ENCODE measurements at places on chromosomes 2 and 18. TPM values are rescaled to one million over a fixed set of nuclear protein-coding genes. Genes with fewer than 3 reads are reported as not detected.

The ZNF24 gene
- 33.7 TPM for polyA plus RNA-seq

DNA sequence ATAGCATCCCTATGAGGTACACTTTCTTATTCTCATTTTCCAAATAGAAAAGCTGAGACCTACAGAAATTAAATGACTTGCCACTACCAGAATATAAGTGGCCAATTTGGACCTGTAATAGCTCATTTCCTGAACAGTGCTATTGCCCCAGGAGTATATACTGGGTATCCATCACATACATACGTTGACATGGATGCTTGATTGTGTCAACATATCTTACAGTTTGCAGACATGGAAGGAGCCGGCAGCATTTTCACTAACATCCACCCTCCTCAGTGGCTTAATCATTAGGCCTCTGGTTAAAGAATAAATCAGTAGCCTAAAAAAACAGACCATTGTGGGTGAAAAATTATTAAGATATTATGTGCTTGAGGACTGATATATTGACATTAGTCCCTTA is 829.3 kb downstream of the LRP1B start:
- no peaks in the 10 kb centered on the region for H3K36me3 ChIP-seq
- H3K27ac ChIP-seq: no peak overlapping the region
- H3K4me3 ChIP-seq: no peak overlapping the region
- no peaks in the 10 kb centered on the region for H3K4me1 ChIP-seq

GRCh38 chr18:76398295-76398694 is 96.7 kb downstream of the ZNF516 start:
- H3K4me3 ChIP-seq: no peak overlapping the region
- no peak overlapping the region for H3K27ac ChIP-seq
- no peaks in the 10 kb centered on the region for H3K4me1 ChIP-seq
- peaks cover 5% of the 10 kb centered on the region for H3K27me3 ChIP-seq

The PDE11A gene
- 4.5 TPM for polyA plus RNA-seq

Measured in K562 (cell line).